ENCODE measurements at places on chromosomes 1 and 21.

DNA sequence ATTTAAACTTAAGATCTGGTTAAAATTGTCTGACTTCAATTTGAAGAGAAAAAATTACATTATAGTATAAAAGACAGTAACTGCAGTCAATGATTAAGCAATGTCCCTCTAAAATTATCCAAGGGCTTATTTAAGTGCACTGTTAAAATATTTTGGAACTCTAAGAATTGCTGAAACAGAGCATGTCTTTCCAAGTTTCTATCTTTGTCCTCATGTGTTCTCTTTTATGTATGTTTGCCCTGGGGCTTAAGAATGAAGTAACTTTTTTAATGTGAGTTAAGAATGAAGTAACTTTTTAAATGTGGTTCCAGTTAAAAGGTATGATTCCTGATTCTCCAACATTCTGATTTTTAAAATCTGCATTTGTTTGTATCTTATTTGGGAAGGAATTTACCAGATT, 69.0 kb upstream of the MARK1 start:
- peaks cover 12% of the 10 kb centered on the region for H3K27me3 ChIP-seq
- no peak overlapping the region for H3K4me3 ChIP-seq
- no peak overlapping the region for H3K27ac ChIP-seq
- no peak for DNase-seq

GRCh38 chr21:42921927-42922326, 3.5 kb downstream of the ERVH48-1 start:
- no peaks in the 10 kb centered on the region for H3K36me3 ChIP-seq
- no peak for DNase-seq
- H3K27me3 ChIP-seq, result no peaks in the 10 kb centered on the region
- H3K4me1 ChIP-seq, result peaks cover 16% of the 10 kb centered on the region

DNA sequence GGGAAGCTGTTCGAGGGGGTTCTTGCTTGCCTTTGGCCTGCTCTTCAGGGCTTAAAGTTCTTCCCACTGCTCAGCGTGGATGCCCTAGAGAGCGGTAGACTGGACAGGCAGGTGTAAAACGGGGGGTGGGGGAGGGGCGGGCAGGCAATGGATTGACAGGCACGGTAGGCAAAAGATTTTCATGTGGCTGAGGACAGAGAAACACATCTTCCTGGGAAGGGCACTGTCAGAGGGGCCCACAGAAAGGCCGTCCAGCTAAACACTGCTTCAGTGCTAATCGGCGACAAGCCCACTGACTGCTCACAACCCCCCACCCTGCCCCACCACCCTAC, 412 bp downstream of the ABCA4 start:
- H3K36me3 ChIP-seq, result no peaks in the 10 kb centered on the region
- H3K27me3 ChIP-seq, result peaks cover 8% of the 10 kb centered on the region
- no peaks in the 10 kb centered on the region for H3K4me1 ChIP-seq
- no peak for DNase-seq
- no peak overlapping the region for H3K27ac ChIP-seq

DNA sequence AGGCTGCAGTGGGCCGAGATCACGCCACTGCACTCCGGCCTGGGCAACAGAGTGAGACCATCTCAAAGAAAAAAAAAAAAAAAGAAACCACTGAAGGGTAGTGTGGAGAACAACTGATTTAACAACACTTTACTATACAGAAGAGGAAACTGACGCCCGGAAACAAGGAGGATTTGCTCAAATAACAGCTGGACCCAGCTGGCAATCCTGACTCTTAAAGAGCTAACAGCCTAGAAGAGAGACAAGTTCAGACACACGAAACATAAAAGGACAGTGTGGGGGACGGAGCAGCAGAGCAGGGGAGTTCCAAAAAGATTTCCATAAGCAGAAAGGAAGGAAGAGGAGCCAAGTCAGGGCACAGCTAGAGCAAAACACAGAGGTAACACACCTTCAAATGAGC, 4.4 kb downstream of the ECHDC2 start:
- no peaks in the 10 kb centered on the region for H3K27me3 ChIP-seq
- no peaks in the 10 kb centered on the region for H3K36me3 ChIP-seq
- H3K4me1 ChIP-seq, result peaks cover 17% of the 10 kb centered on the region
- no peak overlapping the region for H3K4me3 ChIP-seq
- H3K27ac ChIP-seq, result no peak overlapping the region

DNA sequence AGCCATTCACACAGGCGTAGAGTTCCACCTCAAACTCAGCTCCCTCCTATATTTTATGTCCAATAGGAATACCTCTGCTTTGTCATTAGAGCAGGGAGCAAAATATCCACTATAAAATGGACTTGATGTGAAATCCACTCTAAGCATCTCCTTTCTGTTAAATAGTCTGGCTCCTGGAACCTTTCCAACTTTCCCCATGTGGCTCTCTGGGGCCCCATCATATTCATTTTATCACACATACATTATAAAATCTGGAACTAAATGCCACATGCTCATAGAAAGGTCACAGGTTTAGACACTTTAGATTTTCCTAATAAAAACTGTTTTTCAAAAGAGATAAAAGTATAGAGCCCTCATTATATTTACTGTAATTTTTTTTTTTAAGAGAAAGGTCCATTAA, 82.1 kb downstream of the PTPN14 start:
- H3K4me1 ChIP-seq, result peaks cover 26% of the 10 kb centered on the region
- H3K27ac ChIP-seq, result no peak overlapping the region
- H3K27me3 ChIP-seq, result peaks cover 14% of the 10 kb centered on the region
- H3K36me3 ChIP-seq, result no peaks in the 10 kb centered on the region

GRCh38 chr1:234899041-234899729, 229.5 kb downstream of the TOMM20 start:
- H3K4me1 ChIP-seq, result peaks cover 15% of the 10 kb centered on the region
- DNase-seq, result no peak
- H3K27ac ChIP-seq, result no peak overlapping the region
- no peak overlapping the region for H3K4me3 ChIP-seq
- H3K27me3 ChIP-seq, result no peaks in the 10 kb centered on the region

DNA sequence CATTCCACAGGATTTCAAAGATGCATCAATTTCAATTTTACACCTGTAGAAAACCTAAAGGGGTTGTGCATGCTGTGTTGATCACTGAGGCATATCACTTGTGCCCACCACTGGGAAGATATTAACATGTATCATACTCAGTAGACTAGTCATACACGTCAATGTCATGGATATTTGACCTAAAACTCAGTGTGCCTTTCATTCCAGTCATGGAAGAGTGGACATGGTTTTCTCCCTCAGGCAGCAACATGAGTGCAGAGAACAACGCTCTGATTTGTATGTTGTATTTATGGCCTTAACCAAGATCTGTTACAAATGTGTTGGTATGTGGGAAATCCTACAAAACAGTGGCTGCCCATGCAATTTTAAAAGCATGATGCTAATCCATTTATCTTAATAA, 6.1 kb upstream of the C1orf53 start:
- peaks cover 33% of the 10 kb centered on the region for H3K27me3 ChIP-seq
- no peaks in the 10 kb centered on the region for H3K4me1 ChIP-seq
- no peak for DNase-seq
- no peaks in the 10 kb centered on the region for H3K36me3 ChIP-seq
- H3K27ac ChIP-seq, result no peak overlapping the region

- no peak overlapping the region for H3K4me3 ChIP-seq
- no peak for DNase-seq
- no peak overlapping the region for H3K27ac ChIP-seq
- no peaks in the 10 kb centered on the region for H3K27me3 ChIP-seq
These were observed 94.7 kb downstream of the LIPI start for GRCh38 chr21:14116080-14116481.

GRCh38 chr1:110259770-110260169, 49.7 kb downstream of the KCNC4 start:
- peaks cover 3% of the 10 kb centered on the region for H3K4me1 ChIP-seq
- no peaks in the 10 kb centered on the region for H3K36me3 ChIP-seq
- no peak for DNase-seq
- peaks cover 10% of the 10 kb centered on the region for H3K27me3 ChIP-seq
- H3K4me3 ChIP-seq, result no peak overlapping the region

DNA sequence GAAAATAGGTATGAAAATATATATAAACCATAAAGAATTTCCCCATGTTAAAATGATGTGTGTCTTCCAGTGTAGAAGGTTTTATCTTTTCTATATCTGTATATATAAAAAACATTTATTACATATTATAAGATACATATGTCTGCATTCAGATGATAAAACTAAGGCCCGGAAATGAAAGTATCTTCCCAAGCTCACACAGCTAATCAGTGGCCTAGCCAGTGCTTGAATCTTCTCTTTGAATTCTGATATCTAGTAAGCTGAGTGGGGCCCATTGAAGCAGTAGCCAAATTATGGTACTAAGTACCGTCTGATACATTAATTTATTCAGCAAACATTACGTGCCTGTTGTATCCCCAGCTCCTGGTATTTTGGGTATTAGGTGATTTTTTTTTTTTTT, 28.6 kb downstream of the UCK2 start:
- no peak overlapping the region for H3K4me3 ChIP-seq
- peaks cover 28% of the 10 kb centered on the region for H3K4me1 ChIP-seq
- H3K27me3 ChIP-seq, result no peaks in the 10 kb centered on the region
- peaks cover 7% of the 10 kb centered on the region for H3K36me3 ChIP-seq
- DNase-seq, result no peak

DNA sequence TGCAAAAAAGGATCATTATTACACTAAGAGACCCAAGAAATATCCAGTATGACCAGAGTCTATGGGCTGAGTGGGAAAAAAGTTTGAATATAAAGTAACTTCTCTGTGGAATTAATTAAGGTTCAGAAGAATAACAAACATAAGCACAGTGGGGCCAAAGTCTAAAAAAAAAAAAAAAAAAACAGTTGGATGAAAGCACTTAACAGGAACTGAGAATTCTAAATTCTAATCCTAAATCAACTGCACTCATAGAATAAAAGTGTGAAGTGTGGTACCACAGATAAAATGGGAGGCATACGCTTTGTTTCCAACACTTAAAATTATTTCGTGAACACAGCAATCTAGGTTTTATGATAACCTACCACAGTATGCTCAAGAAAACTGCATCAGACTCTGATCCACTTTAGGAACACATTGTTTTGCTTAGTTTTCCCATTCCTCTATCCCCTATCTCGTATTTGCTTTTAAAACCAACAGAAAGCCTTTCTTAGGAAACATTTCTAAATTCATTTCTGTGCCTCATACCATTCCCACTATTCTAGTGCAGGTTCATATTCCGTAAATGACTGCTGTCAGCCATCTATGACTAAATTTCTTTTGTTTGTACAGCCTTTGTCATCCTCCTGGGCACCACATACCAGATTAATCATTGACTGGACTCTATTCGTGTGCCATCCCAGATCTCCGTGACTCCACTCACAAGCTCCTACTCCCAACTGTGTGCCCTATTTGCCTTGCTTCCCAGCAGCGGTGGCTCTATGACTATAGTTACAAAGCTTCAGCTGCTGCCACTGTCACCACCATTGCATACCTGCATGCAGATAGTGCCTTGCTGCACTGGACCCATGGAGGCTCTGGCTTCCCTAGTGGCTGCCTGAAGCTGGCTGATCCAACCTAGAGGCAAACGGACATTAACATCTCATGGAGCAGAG, 24.9 kb downstream of the CHML start:
- peaks cover 12% of the 10 kb centered on the region for H3K4me1 ChIP-seq
- DNase-seq, result no peak
- no peak overlapping the region for H3K4me3 ChIP-seq
- H3K27me3 ChIP-seq, result no peaks in the 10 kb centered on the region
- H3K27ac ChIP-seq, result no peak overlapping the region

DNA sequence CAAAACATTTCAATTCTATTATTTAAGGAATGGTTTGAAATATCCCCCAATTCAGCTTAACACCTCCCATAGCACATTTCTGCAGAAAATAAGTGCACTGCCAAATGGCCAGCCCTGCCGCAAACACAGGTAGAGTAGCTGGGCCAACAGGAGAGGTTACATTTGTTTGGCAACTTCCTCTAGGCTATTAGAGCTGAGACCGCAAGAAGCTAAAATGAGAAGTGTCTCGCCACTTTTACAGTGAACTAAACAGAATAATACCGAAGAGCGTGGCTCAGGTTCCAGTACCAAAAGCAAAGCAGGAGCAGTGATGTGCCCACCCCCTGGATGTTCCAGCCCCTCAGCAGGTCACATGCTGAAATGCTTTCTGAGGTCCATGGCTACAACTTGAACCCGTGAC, 154.5 kb upstream of the PKN2 start:
- H3K36me3 ChIP-seq, result no peaks in the 10 kb centered on the region
- H3K4me1 ChIP-seq, result no peaks in the 10 kb centered on the region
- H3K27ac ChIP-seq, result no peak overlapping the region

GRCh38 chr1:239209591-239209990, 176.8 kb upstream of the CHRM3 start:
- no peak for DNase-seq
- H3K36me3 ChIP-seq, result no peaks in the 10 kb centered on the region
- no peaks in the 10 kb centered on the region for H3K4me1 ChIP-seq
- H3K4me3 ChIP-seq, result no peak overlapping the region
- no peak overlapping the region for H3K27ac ChIP-seq

- no peaks in the 10 kb centered on the region for H3K27me3 ChIP-seq
- no peak overlapping the region for H3K4me3 ChIP-seq
- H3K27ac ChIP-seq, result no peak overlapping the region
- DNase-seq, result no peak
- H3K4me1 ChIP-seq, result peaks cover 15% of the 10 kb centered on the region
These were observed 44.0 kb downstream of the ATP6V1G3 start for GRCh38 chr1:198496216-198497143.

DNA sequence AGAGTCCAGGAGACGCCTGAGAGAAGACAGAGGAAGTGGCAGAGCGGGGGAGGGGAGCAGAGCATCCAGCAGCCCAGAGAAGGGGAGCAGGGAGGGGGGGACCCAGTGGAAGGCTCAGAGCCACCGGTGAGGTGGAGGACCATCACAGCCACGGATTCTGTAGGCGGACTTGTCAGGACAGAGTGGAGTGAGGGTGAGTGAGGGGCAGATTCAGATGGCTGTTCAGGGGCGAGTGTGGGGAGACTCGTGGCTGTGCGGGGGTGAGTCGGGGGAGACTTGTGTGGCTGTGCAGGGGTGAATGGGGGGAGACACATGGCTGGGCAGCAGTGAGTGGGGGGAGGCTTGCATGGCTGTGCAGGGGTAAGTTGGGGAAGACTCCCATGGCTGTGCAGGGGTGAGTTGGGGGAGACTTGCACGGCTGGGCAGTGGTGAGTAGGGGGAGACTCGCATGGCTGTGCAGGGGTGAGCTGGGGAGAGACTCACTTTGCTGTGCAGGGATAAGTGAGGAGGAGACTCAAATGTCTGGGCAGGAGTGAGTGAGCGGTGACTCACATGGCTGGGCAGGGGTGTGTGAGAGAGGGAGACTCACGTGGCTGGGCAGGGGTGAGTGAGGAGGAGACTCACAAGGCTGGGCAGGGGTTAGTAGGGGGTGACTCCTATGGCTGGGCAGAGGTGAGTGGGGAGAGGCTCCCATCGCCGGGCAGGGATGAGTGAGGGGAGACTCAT, 56.8 kb upstream of the ABCG1 start:
- H3K36me3 ChIP-seq, result no peaks in the 10 kb centered on the region
- no peaks in the 10 kb centered on the region for H3K27me3 ChIP-seq
- H3K27ac ChIP-seq, result peak overlapping the region; percentile 44
- H3K4me1 ChIP-seq, result peaks cover 29% of the 10 kb centered on the region

DNA sequence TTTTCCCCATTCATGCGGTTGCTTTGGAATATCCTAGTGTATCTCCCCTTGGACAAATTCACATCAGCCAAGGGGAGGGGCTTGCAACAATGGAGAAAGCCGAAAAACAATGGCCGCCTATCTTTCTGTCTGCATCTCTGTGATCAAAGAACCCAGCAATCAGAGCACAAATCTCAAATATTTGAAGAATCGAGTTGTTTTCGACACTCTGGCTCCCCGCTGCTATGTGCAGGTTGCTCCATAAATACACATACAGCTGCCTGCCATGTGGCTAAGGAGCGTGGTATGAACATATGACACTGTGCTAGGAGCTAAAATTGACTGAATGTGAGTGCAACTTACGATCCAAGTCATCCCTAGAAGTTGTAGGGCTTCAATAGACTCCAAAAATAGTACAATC, 8.5 kb downstream of the CFHR4 start:
- DNase-seq, result no peak
- no peaks in the 10 kb centered on the region for H3K36me3 ChIP-seq
- H3K27ac ChIP-seq, result no peak overlapping the region
- H3K27me3 ChIP-seq, result peaks cover 16% of the 10 kb centered on the region
- H3K4me3 ChIP-seq, result no peak overlapping the region
